ENCODE measurements at places on chromosomes 4 and X.

GRCh38 chrX:52424656-52425055, 55.8 kb downstream of the XAGE2 start:
- peak; percentile 55 for ATAC-seq

GRCh38 chr4:152304220-152304619, 231.7 kb downstream of the FBXW7 start:
- ATAC-seq = no peak

DNA sequence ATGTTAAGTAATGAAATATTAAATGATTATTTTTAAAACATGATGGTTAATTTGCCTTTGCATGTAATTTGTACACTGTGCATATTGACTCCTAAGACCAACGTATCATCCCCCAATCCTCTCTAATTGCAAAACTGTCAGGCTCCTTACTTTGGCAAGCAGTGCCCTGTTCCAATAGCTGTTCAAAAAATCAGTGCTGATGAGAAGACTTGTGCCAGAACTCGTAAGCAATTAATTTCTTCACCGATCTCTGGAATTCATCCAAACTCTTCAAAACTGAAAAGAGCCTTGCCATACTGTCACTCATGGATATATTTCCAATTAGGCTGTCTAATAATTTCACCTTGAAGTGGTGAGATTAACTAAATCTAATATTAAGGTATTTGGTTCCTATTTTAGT, 493.9 kb upstream of the NDST4 start:
- no peak for ATAC-seq

GRCh38 chr4:83569429-83569828, 33.5 kb downstream of the GPAT3 start:
- no peak for ATAC-seq

GRCh38 chr4:151486168-151486567, 77.2 kb downstream of the FHIP1A start:
- peak; percentile 71 for ATAC-seq

DNA sequence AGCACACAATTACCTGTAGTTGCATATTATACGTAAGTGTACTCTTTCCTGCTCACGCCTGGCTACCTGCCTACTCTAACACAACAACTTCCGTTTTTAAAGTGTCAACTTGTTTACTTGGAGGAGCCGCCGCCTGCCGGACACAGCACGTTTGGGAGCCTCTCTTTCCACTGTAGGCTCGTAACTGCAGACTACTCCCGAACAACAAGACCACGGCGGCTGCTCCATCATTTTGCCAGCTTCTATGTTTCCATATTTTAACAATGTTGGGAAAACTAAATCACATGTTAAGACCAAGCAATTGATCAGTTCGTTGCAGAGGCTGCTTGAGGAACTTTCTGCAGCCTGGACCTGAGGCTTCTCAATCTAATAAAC, 841 bp downstream of the MTNR1A start:
- peak; percentile 73 for ATAC-seq

GRCh38 chr4:38364383-38364963, 299.5 kb upstream of the KLF3 start:
- no peak for ATAC-seq

- ATAC-seq = no peak
These were observed 4.5 kb downstream of the SMIM9 start for GRCh38 chrX:154829926-154830442.

GRCh38 chr4:75699299-75699698, 25.1 kb upstream of the USO1 start:
- ATAC-seq = no peak

DNA sequence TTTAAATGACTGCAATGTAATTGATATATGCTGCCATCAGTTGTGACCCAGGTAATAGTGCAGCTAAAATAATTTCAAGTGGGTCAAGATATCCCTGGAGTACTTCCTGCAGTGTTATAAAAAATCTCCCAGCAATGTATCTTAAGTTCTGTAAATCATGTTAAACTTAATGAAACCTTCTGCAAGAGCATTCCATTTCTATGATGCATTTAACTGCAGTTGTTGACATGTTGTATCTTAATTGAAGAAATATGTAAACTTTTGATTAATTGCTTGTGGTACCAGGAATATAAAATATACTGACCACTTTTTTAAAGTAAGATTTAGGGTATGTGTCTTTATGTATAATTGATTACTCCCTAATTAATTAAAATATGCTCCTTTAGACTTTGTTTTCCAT, 213.6 kb downstream of the AFF2 start:
- ATAC-seq = no peak

- peak; percentile 95 for ATAC-seq
These were observed 9.6 kb upstream of the INTU start for GRCh38 chr4:127622921-127623796.

DNA sequence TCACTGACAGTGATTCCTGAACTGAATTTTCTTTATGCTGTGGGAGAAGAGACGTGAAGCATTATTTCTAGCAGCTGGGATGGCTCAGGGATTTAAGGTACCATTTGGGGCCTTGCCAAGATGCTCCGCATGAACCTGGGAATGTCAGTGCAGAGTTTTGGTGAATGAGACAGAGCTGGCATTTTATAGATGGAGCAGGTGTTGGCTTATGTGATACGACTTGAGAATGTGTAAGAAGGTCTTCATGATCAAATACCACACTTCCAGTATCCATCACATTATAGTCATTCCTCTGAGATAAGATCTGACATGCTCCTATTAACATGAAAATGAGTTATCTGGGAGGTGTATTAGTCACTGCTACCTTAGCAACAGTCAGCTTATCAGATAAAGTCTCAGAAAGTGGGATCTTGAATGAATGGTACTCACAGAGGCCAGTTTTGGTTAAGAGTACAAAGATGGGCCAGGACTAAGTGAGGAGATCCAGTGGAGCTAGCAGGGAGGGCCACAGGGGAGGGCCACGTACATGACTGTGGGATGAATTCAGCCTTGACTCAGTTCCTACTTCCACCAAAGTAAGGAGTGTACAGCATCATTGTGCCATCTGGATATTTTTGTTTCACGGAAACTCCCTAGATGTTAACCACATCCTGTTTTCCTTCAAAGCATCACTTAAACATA, 116.7 kb downstream of the SPCS3 start:
- peak; percentile 73 for ATAC-seq

GRCh38 chrX:69746051-69746450, 130.1 kb downstream of the EDA start:
- no peak for ATAC-seq

DNA sequence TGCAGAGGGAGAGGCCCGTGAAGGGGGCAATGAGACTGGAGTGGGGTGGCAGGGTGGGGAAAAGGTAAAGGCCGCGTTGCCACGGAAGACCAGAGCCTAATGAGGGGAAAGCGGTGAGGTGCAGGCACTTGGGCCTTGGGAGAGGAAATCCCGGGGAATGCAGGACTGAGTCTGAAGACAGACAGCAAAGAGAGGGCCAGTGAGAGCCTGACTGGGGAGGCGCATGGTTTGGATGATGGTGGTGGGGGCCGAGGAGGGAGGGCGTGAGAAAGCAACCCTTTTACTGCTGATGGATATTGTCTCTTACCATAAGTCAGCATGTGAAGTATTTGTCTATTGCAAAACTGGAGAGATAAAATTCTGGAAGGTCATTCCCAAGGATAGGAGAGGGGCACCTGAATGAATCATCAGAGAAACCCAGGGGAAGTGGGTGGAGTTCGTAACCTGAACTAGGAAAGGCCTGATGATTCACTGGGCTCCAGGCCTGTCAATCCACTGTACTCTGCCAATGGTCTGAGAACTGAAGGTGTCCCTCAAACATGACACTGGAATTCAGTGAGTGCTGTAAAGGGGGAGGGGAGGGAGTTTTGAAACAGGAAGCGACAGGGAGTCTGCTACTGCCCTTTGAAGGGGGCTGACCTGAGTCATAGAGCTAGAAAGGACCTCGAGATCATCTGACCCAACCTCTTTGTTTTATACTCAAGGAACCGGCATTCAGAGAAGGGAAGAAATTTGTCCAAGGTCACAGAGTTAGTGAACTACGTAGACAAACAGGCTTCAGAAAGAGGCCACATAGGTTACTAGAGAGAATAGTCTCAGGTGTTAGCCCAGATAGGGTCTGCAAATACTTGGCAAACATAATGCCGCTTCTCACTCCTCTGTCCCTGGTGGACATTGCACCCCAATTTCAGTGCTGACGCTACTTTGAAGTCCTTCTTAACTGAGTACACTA, 52.2 kb downstream of the NALF2 start:
- ATAC-seq = no peak

GRCh38 chrX:9188117-9188516, 154.2 kb upstream of the FAM9B start:
- no peak for ATAC-seq

DNA sequence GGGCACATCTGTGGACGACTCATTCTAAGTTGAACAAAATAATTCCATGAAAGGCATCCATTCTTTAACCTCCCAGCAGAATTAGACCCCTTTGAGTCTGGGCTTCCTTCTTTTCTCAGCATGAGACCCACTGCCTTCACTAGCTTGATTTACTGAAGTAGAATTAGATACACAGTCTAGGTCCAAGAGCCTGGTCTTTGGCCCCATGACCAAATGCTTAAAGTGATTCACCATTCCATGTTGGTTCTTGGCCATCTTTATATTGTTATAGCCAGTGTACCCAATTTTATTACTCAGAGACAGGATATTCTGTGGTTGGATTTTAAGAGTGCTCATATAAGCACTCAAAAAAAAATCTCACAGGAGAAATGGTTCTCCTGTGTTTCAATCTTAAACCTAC, 155.3 kb upstream of the GPC4 start:
- ATAC-seq = no peak

GRCh38 chr4:77710684-77711083, 105.1 kb downstream of the CXCL13 start:
- no peak for ATAC-seq

DNA sequence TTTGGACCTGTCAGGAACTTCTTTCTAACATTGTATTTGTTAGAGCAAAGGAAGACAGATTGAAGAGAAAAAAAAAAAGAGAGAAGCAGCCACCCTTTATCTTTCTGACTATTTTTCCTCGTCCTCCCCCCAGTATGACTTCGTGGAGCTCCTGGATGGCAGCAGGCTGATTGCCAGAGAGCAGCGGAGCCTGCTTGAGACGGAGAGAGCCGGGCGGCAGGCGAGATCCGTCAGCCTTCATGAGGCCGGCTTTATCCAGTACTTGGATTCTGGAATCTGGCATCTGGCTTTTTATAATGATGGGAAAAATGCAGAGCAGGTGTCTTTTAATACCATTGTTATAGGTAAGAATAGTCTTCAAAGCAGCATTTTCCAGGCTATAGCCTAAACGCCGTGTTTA, 237.7 kb downstream of the DCTD start:
- no peak for ATAC-seq

GRCh38 chrX:19070555-19070994, 51.7 kb downstream of the ADGRG2 start:
- ATAC-seq = no peak

DNA sequence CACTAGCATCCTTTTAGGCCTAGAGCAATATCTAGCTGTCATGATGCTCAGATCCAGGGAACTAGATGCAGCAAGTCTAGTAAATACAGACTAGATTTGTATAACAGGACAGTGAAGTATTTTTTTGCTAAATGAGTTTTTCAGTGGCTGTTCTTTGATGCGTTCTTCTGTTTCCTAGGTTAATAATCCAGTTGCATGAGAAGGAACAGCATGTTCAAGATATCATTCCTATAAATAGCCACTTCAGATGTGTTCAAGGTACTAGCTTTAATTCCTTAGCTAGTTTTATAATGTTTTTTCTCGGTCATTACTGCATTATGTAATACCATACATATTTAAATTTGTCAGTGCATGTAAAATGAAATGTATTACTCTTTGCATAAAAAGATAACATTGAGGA, 4.7 kb downstream of the OCRL start:
- no peak for ATAC-seq

DNA sequence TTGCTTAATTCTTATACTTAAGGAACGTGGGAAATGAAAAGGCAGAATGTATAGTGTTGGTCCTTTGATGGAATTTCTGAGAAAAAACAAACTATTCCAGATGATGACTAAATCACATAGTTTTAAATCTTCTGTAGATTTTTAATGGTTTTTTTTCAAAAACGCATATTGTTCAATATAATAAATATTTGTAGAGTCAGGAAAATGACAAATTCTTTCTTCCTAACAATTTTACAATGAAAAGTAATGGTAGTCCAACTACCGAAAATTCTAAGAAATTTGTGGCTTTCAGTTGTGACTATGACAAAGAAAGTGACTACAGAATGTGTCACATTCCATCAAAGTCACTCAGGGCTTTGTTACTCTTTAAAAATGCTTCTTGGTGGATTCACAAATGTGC, 164.8 kb upstream of the PITX2 start:
- ATAC-seq = no peak

DNA sequence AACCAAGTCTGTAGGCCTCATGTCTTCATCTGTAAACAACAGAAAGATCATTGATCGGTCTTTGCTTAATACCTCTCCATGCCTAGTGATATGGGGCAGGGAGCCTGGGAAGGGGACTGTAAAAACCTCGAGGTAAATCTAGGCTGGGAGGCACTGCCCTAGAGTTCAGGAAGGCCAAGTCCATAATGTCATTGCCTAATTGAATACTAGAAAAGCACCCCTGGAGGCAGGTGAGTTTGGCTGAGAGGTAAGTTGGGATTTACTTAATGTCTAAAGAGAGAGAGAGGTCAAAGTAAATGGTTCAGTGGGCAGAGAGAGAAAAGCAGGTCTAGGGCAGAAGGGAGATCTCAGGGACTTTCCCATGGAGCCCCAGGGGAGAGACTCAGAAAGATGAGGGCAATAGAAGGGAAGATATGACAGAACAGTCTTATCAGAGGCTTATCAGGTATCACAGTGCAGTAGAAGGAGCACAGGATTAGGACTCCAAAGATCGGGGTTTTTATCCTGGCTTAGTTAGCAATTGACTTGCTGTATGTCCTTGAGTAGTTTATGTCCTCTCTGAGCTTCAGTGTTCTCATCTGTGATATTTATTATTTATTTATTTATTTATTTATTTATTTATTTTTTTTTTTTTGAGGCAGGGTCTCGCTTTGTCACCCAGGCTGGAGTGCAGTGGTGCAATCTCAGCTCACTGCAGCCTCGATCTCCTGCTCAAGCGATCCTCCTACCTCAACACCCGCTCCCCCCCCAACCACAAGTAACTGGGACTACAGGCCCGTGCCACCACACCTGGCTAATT, 85.2 kb downstream of the SLC16A2 start:
- no peak for ATAC-seq

DNA sequence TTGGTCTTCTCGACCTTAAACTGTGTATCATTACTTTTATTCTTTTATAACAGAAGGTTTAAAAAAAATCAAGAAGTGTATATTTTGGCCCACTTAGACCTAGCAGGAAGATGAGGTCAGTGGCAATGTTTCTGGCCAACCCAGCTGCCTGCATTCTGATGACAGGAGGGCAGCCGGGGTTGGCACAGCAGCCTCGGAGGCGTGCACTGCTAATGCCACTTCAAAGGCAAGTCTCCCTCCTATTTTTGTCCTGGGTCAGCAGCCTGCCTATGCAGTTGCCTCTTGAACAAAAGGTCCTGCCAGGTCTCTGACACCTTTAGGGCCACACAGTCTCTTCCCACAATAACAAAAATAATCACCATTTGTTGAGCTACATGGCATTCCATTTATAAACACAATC, 89.4 kb upstream of the MYOZ2 start:
- no peak for ATAC-seq

- ATAC-seq = no peak
These were observed 40.9 kb upstream of the XK start for GRCh38 chrX:37644381-37645305.

- ATAC-seq = peak; percentile 88
These were observed 50.0 kb downstream of the HOPX start for GRCh38 chr4:56630876-56631666.

- ATAC-seq = no peak
These were observed 84.5 kb downstream of the FAM53A start for GRCh38 chr4:1599491-1600210.
